ENCODE measurements at places on chromosomes 6 and 20.

DNA sequence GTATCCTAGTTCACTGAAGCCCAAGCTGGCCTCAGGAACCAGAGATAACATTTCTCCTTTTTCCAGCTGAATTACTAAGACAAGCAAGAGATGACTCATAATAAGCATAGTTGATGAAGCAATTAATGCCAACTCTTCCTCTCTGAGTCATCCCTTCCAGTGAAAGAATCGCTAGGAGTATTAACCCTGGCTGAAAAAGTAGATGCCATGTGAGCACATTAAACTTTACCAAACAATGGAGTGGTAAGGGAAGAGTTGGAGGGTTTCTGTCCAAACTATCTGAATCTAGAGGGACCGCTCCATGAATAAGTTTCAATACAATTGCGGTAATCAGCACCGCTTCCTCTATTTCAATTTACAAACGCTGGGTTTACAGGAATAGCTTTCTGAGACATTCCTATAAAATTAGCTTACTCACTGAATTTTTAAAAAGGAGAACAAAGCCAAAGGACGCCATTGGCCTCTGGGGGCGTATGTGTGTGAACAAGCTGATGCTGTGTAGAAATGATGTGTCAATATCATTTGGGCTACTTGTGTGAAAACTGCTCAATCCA lies 48.3 kb downstream of the ATXN1 start:
- peak; percentile 23 for DNase-seq

- DNase-seq, result no peak
Observed at GRCh38 chr6:157659536-157660271, 163.3 kb upstream of the SNX9 start.

DNA sequence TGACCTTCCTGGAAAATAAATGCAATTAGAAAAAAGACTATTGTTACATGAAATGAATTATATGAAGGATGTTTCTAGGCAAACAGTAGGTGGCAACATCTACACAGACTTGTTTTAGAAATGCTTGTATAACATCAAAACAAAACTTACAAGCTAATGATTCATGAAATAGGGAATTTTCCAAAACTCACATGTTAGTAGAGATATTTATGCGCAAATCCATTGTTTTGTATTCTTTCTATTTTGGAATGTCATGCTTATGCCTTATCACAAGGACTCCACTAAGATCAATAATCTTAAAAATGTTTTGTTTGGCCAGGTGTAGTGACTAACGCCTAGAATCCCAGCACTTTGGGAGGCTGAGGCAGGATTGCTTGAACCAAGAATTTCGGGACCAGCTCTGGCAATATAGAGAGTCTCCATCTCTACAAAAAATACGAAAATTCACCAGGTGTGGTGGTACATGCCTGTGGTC lies 32.3 kb upstream of the LGSN start:
- DNase-seq, result no peak

DNA sequence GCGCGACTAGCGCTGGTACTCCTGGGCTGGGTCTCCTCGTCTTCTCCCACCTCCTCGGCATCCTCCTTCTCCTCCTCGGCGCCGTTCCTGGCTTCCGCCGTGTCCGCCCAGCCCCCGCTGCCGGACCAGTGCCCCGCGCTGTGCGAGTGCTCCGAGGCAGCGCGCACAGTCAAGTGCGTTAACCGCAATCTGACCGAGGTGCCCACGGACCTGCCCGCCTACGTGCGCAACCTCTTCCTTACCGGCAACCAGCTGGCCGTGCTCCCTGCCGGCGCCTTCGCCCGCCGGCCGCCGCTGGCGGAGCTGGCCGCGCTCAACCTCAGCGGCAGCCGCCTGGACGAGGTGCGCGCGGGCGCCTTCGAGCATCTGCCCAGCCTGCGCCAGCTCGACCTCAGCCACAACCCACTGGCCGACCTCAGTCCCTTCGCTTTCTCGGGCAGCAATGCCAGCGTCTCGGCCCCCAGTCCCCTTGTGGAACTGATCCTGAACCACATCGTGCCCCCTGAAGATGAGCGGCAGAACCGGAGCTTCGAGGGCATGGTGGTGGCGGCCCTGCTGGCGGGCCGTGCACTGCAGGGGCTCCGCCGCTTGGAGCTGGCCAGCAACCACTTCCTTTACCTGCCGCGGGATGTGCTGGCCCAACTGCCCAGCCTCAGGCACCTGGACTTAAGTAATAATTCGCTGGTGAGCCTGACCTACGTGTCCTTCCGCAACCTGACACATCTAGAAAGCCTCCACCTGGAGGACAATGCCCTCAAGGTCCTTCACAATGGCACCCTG lies 1.6 kb downstream of the TPBG start:
- DNase-seq, result peak; percentile 6

DNA sequence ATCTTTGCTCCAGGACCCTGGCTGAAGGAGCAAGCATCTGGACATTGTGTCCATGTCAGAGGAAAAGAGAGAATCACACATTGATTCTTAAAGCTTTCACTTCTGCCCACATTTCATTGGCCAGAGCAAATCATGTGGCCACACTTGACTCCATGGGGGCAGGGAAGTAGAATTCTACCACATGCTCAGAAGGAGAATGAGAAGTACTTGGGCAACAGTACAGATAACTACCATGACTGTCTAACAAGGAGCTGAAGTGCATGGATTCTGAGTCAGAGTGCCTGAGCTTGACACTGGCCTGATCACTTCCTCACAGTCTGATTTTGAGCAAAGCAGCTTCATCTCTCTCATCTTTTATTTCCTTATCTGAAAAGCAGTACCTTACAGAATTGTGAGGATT lies 38.6 kb downstream of the GHRH start:
- DNase-seq, result no peak

- no peak for DNase-seq
Observed at GRCh38 chr6:57248311-57248895, 26.3 kb upstream of the RAB23 start.
